ENCODE measurements at places on chromosomes 7 and 10.

- no peak for DNase-seq
Measured at GRCh38 chr10:128871671-128872231, 595.3 kb upstream of the MGMT start.

DNA sequence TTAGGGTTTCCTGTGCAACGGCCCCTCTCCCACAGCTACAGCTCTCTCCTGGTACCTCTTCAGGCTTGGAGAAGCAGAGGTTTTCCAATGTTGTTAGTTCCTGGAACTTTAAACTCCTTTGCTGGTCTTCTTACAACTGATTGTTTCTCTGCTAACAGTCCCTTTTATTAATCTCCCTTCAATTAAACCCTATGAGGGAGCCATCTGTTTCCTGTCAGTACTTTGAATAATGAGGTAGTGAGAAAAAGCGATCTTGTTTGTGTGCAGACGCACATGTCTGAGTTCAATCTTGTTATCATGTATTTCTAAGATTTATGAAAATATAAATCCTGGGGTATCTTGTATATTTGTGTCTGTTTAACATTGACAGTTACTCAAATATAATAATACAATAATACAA is 102.4 kb downstream of the MDFIC start:
- DNase-seq, result no peak

DNA sequence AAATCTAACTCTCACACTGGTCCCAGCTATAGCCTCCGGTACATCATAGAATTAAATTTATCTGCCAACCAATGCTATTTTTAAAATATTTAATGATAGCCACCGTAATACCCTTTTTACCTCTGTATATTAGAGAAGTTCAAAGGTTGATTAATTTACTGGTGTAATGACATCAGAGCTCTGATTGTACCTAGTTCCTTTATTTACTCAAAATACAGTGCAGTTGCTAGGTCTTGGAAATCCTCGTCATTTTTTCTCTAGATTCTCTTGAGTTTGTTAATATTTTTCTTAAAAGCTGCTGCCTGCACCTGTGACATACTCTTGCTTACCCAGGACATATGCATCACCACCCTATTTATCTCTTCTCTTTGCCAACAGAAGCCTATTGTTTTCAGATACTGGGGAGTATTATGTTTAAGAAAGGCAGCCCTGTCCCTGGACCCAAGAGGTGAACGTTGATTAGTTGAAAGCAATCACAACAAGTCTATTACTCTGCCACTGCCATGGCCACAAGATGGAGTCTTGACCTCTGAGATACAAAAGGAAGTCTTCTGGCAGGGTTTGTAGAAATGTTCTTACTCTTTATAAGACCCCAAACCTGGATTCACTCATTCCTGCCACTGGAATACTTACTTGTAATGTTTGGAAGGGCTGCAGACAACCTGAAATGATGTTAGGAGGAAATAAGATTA is 25.6 kb upstream of the TMEM26 start:
- DNase-seq, result no peak

- DNase-seq, result no peak
Measured at GRCh38 chr7:45501791-45502190, 72.4 kb upstream of the ADCY1 start.

DNA sequence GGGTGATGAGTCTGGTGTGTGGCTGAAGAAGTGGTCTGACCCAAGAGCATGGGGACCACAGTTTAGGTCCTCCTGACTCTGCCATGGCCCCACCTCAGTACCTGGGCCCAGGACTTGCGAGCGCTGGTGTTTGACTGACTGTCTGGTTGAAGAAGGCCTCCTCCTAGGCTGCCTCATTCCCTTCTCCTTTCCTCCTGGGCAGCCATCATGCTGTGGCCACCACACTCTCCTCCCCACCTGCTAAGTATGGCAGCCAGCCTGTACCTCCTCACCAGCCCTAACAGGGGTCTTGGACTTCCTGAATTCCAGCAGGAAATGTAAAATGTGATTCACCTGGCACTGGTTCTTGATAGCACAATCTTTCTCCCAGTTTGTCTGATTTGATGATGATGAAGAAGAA is 156.8 kb upstream of the GPR26 start:
- DNase-seq, result no peak

DNA sequence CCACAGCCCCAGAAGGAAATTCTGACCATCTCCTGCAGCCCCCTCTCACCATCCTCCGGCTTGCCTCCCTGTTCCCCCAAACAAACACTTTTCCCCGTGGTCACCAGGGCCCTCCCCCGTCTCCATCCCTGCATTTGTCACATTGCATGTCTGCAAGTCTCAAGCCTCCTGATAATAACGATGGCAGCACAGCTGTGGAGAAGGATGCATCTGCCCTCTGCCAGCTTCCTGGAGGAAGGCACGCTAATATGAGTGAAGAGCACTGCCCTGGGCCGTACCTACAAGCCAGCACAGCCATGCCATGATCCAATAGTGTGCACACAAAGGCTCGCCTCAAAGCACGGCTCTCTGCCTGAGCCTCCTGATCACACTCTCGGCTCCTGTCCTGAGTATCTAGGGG is 98.5 kb downstream of the SLIT1 start:
- no peak for DNase-seq

DNA sequence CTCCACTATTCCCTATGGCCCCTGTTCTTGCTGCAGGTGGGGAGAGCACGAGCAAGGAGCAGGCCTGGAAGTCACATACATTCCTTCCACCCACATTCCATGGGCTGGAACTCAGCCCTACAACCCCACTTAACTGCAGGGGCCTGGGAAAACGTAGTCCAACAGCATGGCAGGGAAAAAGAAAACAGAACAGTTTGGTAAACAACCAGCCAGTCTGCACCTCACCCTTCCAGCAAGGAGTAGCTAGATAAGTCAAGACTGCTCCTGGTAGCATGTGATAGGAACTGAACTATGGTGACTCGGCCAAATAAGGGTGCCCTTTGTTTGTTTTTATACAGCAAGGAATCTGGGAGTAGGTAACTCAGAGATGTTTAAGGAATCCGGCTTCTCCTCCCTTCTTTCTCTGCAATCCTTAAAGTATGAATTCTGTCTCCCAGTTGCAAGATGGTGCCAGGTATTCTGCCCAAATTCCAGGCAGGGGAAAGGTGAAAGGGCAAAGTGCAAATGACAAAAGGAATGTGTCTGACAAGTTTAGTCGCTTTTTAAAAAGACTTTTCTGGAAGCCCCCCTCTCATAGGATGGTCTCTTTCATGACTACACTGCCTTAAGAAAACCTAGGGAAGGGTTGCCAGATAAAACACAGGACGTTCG is 311.7 kb upstream of the NEBL start:
- no peak for DNase-seq

- no peak for DNase-seq
Measured at GRCh38 chr7:5574770-5575269, 151.2 kb upstream of the TNRC18 start.

DNA sequence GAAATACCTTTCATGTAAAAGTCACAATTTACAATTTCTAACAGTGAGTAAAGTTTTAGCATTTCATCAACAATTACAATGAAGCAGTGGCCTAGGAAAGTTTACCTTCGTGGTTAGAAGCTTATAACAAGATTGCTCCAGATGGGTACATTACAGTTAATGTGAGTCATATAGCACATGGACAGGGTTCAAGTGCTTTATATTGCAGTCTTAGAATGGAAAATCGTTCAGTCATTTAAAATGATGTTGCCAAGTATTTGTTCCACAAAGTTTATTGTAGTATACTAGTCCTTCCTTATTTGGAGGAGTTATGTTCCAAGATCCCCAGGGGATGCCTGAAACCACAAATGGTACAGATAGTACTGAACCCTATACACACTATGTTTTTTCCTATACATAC is 174.6 kb upstream of the TARP start:
- DNase-seq, result peak; percentile 42

GRCh38 chr10:100736809-100737354 is 8.5 kb upstream of the PAX2 start:
- no peak for DNase-seq

DNA sequence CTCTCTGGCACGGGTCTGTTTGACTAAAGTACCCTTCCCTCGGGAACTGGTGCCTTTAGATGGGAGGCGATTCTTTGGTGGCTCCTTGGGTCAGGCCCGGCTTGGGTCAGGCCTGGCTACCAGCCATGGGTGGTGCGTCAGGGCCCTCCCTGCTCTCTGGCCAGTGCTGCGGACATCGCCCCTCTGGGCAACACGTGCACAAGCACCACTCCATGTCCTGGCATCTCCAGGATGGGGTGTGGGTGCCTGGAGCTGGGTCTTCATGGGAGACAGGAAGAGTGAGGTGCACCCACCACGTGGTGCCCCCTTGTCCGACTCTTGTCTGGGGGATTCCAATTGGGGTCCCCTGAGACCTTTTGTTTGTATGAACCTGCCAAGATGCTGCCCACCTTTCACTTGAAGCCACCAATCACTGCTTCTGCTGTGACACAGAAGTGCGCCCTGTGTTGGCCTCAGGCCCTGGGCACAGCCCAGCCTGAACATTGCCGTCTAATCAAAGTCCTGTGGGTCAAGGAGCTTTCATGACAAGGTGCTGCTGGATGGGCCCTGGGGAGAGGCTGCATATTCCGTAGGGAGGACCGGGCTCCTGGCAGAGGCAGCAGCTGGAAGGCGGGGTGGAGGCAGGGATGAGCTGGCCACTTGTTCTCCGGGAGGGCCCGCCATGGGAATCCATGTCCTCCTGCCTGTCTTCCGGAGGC is 11.1 kb upstream of the PWWP2B start:
- no peak for DNase-seq

- no peak for DNase-seq
Measured at GRCh38 chr7:158424531-158424930, 163.1 kb downstream of the PTPRN2 start.

DNA sequence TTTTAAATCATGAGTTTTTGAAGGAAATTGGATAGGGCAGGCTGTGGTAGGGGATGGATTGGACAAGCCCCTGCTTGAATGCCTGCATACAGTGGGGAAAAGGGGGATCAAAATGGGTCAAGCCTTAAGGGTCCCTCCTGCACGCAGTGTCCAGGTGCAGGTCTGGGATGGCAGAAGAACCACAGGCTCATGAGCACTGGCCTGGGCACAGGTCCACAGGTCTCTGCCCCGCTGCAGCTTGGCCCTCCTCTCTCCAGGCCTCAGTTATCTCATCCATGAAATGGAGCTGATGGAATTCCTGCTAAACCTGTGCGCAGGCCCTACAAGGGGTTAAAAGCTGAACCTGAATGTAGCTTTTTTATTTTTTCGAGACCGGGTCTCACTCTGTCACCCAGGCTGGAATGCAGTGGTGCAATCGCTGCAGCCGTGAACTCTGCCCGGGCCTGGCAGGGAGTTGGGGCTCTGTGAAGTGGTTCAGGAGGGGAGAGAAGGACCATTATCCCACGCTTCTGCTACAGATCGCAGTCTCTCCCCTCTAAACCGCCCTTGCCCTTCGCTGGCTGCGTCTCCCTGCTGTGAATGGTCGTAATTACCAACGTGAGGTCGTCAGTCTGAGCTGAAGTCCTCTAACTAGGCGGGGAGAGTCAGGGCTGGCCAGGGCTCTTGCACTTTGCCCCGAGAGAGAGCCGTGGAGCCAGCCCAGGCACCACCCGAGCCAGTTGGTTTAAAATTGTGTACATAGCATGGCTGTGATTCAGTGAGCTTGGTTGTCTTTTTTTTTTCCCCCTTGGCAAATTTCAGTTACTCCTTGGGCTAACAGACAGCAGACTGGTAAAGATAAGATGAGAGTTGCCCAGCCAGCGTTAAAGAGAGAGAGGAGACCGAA is 77.5 kb upstream of the GTF2I start:
- DNase-seq, result peak; percentile 18

DNA sequence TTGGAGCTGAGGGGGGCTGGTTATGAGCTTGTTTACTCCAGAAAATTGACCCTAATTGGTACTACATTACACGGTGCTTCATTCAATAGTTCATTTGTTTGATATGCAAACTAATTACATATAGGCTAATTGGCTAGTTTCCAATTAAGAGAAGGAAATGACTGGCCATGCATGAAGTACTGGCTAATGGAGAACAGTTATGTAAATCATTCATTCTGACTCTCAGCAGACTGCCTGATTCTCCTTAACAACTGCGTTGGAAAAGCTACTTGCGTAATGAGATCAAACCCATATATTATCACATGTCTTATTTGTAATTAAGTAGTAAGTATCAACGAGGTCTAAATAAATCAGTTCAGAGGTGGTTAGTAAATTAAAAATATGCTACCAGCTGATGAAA is 81.8 kb upstream of the CTTNBP2 start:
- no peak for DNase-seq

GRCh38 chr10:77463967-77464745 is 173.5 kb downstream of the KCNMA1 start:
- DNase-seq, result peak; percentile 45

DNA sequence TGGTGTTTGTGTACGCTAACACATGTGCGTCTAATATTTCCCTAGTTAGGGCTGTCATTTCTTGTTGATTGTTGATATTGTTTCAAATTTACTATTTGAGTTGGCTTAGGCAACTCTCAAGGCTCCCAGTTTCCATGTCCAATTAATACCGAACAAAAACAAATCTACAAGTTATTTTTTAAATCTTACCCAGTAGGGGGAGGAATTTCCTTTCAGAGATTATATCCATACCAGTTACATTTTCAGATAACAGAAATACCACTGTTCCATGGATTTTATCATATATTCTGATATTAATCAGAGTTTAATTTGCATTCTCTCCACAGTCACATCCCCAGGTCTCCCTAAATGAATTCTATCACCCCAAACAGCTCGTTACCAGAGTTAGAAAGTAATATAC is 7.2 kb upstream of the AKR1B10 start:
- DNase-seq, result no peak

DNA sequence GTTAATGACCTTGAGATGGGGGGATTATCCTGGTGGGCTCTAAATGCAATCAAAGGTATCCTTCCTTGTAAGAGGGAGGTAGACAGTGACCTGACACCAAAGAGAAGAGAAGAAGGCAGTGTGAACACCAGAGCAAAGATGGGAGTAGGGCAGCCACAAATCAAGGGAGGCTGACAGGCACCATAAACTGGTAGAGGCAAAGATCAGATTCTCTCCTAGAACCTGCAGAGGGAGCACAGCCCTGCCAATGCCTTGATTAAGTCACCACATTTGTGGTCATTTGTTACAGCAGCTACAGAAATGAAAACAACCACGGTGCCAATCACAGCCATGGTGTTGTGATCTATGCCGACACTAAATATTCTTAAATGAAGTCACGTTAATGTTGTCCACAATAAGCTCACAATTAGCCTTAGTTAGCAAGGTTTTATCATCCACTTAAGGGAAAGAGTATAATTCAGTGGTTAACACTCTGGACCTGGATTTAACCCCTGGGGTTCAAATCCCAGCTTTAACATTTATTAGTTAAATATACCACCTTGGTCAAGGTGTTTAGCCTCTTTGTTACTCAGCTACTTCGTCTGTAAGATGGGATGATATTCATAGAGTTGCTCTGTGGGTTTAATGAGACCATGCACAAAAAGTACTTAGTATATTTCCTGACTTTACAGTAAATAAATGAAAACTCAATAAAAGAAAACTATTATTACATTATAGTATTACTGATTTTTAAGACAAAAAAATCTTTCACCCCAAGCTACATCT is 70.8 kb downstream of the SGMS1 start:
- DNase-seq, result no peak
